CD4-positive, alpha-beta T cell treated with Interleukin-17A for 1 hour (primary cell): ENCODE measurements at places on chromosomes 3 and 15.

GRCh38 chr15:98776607-98777281 lies 128.4 kb downstream of the IGF1R start:
- DNase-seq: peak; percentile 2

DNA sequence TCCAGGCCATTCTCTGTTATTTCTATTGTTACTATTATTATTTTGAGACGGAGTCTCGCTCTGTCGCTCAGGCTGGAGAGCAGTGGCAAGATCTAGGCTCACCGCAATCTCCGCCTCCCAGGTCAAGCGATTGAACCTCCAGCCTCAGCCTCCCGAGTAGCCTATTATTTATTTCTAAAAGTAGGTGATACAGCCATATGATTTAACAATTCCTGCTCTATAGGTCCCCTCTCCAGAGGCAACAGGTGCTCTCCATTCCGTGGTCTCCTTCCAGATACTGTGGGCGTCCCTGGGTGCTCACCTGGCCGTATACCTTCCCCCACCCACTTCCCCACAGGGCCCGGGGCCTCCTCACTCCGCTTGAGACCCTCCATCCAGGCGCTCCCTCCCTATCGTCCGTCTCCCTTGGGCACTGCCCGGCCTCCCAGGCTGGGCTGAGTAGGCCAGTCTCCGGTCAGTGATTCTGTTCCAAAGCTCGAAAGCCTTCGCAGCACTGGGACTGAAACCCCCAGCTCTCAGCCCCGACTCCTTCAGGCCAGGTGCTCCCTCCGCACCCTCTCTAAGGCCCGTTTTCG lies 708 bp upstream of the PTPN23 start:
- DNase-seq: no peak

DNA sequence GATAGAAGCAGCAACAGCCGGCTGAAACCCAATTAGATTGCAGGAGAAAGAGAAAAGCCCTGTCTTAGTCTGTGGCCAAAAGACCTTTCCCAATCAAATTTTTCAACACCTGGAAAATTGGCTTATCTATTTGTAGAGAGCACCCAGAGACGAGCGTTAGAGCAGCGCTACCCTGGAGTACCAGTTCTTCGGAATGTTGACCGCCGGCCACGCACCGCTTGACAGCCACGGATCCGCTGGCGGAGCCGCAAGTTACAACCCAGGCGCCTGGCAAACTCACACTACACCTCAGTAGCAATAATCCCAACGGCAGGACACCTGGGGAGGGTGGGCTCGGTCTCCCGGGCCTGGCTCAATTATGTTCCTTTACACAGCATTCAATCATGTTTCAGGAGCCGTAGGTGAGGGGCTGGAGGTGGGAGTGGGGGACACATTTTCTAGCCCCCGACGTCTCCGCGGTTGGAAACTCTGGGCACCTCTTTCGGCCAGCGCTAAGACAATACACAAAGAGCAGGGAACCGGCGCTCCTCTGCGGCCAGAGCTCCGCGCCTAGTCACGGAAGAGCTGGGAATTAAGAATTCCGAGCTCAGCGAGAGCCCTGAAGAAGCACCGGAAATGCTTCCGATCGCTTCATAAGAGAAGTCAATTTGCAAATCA lies 1.2 kb downstream of the MB21D2 start:
- no peak for DNase-seq

DNA sequence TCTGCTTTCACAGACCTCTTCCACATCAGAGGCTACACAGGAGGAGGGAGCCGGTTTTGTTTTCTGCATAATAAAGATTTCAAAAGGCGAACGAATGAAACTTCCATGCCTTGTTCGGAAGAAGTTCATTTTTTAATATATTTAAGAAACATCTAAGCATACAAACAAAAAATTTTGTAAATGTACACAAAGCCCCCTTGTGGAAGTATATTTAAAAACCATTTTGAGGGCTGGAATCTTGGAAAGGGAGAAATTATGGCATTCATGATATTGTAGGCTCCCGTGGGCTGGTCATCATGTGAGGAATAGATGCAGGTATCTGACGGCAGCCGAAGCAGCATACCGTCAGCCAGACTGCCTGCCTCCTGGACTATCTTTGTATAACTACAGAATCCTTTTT lies 90.4 kb downstream of the MECOM start:
- DNase-seq: no peak

- DNase-seq: no peak
Observed at GRCh38 chr15:47265686-47266085, 451.6 kb upstream of the SEMA6D start.

DNA sequence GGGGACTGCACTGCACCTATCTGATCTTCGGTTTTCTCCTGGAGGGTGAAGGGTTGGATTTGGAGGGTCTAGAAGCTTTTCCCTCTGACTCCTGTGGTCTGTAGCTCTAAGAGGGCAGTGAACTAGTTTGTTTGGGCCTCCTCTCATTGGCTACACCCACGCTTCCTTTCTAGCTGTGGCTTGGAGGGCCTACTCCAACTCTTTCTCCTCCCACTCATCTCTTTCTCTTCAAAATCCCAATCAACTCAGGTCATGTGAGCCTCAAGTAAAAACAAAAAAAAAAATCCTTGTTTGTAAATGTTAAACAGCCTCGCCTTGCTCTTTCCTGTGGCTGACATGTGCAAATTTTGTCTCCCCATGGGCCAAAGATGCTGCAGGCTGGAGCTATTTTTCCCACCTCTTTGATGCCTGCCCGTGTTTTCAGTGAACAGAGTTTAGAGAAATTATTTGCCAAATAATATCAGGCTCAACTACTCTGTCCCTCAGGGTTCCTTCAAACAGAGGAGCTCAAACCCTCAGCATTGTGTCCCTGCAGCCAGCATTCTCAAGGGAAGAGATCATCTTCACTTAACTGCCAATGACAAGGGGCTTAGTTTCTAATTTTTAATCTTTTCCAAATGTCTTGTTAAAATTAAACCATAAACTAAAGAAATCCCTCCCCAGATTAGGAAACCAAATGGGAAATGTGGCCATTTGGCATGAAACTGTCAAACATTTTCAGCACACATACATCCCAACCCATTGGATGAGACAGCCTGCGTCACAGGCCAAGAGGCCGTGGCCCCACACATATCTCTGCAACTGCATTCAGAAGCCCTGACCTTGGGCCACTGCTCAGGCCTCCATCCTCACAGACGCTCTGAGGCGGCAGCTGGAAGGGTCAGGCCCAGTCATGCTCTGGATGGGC lies 114.8 kb upstream of the THBS1 start:
- DNase-seq: no peak

DNA sequence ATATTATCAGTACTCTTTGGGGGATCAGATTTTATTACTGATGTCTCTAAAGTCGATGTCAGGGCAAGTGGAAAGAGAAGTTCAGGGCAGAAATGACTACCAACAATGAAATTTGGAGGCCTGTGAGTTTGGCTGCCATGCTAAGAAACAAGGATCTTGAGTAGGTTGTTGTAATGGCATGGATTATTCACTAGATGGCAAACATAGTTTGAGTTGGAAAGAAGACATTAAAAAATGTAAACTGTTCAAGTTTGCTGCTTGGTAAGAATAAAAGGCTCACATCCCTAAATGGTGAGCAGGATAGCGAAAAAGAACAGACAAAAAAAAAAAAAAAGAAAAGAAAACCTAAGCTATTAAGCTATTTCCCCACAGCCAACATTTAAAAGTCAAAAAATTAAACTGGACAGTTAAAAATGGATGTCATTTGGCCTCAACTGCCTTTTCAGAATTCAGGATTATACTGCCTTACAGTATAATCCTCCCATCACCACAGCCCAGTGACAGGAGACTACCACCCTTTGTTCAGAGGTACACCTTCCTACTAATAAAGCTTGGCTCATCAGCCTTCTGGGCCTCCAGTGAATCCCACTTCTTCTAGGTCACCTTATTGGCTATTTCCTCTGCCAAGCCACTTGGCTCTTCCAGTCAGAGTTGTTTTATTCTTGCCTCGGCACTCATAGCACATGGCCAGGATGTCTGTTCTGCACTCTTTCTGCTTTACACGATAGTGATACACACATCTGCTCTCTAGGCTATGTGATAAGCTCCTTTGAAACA lies 163.7 kb downstream of the PLD1 start:
- peak; percentile 22 for DNase-seq

- DNase-seq: no peak
Observed at GRCh38 chr15:65146438-65146837, 12.8 kb upstream of the PDCD7 start.

DNA sequence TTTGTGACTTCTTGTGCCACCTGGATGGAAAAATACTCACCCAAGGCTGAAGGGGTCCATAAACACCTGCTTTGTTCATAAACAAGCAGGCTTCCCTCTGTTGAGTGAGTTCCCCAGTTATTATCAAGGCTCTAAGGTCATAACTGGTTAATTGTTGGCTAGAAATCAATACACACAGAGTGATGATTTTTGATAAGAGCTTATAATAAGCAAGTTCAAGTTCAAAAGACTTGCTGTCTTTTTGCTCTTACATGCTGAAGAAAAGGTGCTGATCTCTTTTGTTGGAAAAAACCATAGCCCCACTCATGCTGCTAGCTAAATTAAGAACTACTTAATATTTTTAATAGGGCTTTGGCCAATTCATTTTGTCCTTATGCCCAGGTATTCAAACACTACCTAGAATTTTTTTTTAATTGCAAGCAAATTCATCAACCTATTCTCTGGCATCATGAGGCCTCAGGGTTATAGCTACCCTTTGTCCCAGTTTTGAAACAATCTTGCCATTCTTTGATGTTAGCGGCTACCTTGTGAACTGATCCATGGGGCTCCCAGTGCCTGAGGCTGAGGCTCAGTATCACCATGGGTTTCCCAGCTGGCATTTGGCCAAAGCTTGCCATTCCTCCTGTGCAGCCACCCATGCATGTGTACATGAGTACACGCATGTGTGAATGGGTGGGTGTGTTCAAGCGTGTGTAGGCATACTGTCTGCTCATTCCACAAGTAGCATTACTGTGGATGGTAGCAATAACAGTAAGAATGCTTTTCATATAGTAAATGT lies 127.6 kb upstream of the LPP start:
- no peak for DNase-seq

- DNase-seq: no peak
Observed at GRCh38 chr3:54434756-54435155, 312.4 kb downstream of the CACNA2D3 start.

- DNase-seq: no peak
Observed at GRCh38 chr15:73991260-73991659, 835 bp downstream of the STOML1 start.

DNA sequence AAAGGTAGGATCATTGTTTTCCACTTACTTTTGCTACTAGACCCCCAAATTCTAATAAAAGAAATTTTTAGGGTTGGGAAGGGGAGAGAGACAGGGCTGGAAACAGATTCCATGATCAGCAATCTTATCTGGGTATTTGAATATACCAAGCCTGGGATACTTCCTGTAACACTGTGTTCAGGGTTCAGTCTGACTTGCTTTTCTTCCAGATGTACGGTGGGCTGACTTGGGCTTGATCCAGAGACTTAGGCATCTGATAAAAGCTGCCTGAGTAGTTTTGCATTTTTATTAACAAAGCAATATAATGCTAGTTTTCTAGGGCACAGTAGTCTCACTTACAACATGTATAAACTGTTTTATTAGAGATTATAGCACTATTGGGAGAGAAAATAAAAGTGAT lies 49.2 kb downstream of the KCNMB2 start:
- DNase-seq: no peak

DNA sequence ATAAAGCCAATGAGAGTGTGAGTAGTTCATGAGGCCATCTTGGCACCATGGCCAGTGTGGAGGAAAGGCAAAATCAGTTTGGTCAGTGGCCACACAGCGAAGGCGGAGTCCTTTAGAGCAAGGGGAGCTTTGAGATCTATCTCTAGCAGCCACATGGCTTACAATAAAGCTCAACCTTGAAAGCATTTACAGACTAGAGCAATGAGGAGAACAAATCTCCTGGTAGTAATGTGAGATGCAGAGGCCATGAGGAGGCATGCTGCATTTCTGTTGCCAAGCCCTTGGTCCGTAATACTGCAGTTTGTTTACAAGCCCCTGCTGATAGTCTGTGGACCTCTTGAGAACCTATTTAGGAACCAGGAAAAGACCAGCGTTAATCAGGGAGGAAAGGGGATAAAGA lies 381.5 kb upstream of the C2CD4B start:
- DNase-seq: no peak
